Suppressor macrophage treated with lipopolysaccharide for 1 hour (primary cell): ENCODE measurements at places on chromosomes 4 and X.

DNA sequence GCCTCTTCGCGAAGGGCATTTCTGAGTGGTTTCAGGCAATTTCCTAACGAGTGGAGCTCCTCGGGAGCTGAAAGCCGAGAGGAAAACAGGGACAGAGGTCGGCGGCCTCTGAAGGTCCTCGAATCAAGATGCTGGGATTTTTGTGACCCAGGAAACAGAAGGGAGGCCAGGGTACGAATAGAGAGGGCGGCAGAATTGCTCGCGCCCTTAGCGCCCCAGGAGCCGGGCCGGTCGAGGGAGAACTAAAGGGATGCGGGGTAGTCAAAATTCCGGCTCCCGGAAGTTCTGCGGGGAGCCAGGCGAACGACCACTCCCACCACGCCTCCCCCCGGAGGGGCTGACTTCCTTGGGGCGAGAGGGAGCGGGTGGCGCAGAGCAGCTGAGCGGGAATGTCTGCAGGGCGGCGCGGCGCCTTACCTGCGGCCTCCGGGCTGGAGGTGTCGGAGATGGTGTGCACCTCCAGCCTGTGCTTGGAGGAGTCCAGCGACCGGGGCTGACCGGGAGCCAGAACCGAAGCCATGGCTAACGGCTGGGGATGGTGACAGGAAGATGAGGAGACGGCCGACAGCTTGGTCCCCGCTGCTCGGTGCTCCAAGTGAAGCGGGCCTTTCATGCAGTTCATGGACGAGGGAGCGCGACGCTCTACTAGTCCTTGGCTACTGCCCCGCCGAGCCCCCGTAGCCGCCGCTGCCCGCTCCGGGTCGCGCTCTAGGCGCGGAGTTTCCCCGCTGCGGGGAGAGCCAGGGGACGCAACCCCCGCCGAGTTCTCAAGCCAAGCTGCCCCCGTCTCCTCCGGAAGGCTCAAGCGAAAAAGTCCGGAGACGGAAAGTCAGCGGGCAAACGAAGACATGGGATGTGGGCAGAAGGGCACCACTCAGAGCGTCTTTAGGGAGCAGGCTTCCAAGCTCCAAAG, 782 bp downstream of the PITX2 start:
- DNase-seq = no peak

- no peak for DNase-seq
These were observed 18.7 kb upstream of the XPNPEP2 start for GRCh38 chrX:129719931-129720530.

DNA sequence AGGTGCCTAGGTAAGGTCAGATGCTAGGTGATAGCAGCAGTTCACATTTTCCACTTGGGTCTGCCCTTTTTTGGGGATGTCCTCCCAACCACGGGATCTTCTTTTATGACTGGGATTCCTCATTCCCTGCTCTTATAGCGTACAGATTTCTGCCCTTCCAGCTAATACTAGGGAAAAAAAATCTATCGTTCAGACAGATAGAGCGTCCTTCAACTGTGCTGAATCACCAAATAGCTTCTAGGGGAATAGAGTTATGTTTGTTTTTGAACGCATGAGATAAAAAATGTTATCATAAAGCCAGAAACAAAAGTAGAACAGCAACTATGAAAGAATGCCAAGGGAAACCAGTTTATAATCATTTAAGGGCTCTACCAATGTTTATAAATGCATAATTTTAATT, 13.0 kb downstream of the RAP2C start:
- DNase-seq = no peak

DNA sequence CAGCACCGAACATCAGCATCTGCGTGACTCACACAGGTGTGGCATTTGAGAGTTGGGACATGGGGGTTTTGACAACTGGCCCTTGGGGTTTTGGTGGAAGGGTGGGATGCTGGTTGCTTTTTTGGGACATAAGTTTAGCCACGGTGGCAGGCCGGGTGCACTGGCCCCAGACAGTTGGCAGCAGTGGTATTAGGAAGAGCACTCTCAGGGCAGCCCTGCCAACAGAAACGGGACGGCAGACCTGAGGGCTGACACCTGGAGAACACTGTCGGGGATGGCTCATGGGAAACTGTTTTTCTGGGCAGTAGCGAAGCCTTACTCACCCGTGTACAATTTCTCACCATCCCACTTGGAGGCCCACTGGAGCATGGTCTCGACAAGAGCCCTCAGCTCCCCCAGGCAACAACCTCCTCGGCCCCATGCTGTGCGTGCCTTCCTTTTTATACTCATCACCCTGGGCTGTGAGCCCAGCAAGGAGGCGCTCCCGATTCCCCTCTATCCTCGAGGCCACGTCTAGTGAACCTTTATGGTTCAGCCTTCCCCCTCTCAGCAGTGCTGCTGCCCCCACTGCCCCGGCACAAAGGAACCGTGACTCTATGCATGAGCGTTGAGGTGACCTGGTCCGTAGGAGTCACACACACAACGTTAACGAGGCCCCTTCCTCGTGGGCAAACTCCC, 30.6 kb downstream of the WDR1 start:
- no peak for DNase-seq

GRCh38 chr4:111512081-111512783, 633.0 kb upstream of the FAM241A start:
- DNase-seq = no peak

DNA sequence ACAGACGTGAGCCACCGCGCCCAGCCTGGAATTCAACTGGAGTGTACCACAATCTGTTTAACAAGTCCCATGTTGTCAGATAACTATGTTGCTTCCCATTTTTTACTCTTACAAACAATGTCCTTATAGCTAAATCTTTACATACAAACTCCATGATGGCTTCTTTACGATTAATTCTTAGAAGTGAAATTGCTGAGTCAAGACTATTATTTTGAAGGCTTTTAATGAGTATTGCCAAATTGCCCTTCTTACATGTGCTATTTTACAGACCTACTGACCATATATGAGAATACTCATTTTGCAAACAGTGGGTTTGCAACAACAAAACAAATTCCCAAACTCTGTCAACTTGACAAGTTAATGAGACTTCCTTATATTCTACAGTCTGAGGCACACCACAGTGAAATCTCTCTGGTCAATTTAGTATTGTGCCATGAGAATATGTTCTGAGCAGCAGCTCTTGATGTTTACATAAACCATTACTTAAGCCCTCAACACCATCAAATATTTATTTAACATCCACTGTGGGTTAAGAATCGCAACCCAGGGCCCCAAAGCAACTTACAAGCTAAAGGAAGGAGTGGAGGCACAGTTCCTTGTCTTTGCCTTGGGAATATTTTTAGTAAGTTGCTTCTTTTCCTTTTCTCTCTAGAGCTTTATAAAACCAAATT, 128.5 kb downstream of the SPRY1 start:
- DNase-seq = no peak
